ENCODE measurements at places on chromosomes 6 and 20. TPM values are rescaled to one million over a fixed set of nuclear protein-coding genes. Genes with fewer than 3 reads are reported as not detected.

The CUTA gene
- total RNA-seq, result 155 TPM

The HMGA1 gene
- 301 TPM for total RNA-seq

The TRIM10 gene
- total RNA-seq, result not detected

The BPIFB1 gene
- total RNA-seq, result not detected
